ENCODE measurements at places on chromosomes 1 and 21. TPM values are rescaled to one million over a fixed set of nuclear protein-coding genes. Genes with fewer than 3 reads are reported as not detected.

PPFIA4 gene
- 0.08 TPM for total RNA-seq

KRTAP12-2 gene
- not detected for total RNA-seq

DLGAP3 gene
- 0.05 TPM for total RNA-seq

MROH9 gene
- total RNA-seq: not detected

CD84 gene
- total RNA-seq: 8.8 TPM
